ENCODE measurements at places on chromosomes 1 and 21.

- peak; percentile 73 for DNase-seq
Measured at GRCh38 chr1:174166530-174167264, 7.4 kb downstream of the RABGAP1L start.

DNA sequence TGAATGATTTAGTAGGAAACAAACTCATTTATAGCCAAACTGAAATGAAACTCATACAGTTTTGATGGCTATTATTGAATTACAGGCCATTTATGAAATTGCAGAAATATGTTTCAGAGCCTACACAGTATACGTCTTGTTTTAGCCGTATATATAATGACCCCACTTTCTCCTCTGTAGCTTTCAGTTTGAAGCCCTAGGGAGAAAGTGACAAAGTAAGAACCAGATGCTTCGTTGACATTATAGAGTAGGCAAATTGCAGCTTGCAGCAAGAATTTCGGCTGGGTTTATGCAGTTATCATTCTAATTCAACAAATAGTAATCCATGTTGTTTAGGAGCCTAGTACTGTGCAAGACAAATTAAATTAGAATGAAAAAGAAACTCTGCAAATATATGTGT, 836.3 kb upstream of the ADGRL4 start:
- no peak for DNase-seq

DNA sequence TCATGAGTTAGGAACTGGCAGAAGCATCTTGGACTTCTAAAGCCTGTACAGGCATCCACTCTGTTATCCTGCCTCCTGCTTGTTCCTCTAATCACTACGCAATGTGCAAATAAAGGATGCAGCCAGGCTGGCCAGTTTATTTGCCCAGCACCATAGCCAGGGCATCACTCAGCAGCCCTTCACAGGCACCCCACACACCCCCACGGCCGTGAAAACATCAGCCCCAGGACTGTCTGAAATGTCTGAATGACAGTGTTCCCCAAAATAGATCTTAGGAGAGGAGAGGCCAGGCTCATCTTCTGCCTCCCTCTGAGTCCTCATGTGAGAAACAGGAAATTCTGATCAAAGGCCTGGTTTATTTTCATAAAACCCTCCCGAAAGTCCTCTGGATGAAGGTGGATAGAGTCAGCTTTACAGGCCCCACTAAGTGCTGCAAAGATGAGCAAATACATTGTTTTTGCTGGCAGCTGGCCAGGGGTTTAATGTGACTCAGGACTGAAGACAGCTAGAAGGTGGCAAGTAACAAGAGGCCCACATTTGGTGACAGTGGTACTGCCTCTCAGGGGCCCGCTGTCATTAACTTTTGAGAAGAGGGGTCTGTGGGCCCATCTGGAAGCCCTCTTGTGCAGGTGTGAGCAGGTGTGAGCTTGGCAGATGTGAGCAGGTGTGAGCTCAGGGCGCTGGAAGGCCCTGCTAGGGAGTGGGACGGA, 32.9 kb downstream of the GRHL3 start:
- no peak for DNase-seq

DNA sequence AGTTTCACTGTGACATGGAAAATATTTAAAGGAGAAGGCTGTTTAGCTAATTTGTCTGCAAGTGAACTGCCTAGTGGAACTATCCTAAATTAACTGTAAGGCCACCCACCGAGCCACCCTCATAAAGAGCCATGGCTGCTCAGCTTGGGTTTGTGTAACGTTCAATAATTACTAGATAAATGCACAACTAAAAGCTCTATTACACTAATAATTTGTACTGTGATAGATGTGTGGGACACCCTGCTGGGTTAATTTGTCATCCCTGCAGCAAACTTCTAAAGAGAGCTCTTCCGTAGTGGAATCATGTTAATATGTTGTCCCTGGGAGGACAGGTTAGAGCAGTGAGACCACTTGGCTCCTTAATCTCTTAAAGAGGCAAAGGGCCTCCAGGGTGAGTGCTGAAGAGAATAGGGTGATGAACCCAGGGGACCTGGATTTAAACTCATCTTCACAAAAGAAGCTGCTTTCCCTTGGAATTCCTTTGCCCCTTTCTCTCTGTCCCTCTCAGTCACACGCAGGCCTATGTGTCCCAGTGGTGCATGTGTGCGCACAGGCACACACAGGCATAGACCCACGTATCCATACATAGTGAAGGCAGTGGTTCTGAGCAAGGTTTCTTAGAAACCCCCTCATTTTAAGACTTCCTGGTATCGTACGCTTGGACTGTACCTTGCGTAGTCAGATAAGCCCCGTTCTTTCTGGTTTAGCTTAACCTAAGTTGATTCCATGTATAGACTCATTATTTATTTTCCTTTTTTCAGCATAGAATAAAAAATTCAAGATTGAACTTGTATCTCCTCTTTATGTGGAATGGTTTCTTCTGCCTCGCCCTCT, 310.3 kb downstream of the NFIA start:
- DNase-seq, result no peak

GRCh38 chr1:100582943-100583342, 45.0 kb downstream of the GPR88 start:
- DNase-seq, result no peak

DNA sequence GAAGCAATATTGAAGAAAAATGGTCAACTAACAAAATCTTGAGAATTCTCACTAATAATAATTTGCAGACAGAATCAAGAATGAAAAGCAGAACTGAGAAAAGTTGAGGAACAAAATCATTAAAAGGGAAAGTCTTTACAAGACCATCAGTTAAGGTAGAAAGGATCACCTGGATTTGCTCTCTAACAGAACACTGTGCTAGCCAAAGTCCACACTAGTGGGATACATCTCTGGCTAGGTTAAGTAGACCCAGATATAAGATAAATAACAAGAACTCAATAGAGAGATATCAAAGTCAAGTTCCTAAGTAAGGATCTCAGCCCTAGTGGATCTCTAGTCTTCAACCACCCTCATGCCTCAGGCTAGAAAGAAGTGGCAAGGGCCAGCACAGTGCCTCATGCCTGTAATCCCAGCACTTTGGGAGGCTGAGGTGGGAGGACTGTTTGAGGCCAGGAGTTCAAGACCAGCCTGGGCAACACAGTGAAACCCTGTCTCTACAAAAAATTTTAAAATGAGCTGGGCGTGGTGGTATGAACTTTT, 19.6 kb downstream of the IPP start:
- no peak for DNase-seq

DNA sequence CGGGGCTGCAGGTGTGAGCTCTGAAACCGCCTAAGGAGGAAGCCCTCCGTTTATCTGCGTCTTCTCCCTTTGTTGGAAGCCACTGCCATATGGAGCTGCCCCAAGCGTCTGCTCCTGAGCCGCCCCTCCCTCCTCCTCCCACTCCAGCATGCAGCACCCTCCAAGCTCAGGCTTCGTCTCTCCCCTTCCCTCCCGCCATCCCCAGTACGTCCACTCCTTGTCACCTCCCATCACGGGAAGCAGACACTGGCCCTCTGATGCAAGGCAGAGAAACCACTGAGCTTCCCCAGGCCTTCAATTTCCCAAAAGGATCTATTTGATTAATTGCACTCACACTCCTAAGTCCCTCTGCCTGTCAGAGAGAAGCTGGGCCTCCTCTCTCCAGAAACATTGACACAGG, 52.5 kb downstream of the NFASC start:
- DNase-seq, result no peak

DNA sequence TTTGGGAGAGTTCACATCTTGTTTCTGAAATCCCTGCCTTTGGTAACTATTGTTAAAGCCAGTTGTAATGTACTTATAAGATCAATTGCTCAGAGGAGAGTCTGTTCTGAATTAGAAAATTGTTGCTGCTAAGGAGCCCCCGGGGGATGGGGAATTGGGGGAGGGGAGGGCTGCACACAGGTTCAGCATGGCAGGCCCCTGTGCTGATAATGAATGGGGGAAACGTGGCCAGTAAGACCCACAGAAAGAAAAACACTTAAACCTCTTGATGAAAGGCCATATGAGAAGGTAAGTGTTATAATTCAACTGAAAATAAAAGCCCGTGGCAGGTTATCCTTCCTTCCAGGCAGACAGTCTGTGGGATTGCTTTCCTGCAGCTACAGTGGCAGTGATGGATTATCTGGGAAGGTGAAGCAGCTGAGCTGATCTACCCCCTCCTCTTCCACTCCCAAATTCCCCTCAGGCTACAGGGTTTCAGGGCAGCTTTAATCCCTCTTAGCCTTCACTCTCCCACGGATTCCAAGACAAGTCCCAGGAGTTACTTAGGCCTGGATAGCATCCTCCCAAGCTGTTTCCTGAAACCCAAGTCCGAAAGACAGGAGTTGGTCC, 398.8 kb downstream of the TBX15 start:
- no peak for DNase-seq

DNA sequence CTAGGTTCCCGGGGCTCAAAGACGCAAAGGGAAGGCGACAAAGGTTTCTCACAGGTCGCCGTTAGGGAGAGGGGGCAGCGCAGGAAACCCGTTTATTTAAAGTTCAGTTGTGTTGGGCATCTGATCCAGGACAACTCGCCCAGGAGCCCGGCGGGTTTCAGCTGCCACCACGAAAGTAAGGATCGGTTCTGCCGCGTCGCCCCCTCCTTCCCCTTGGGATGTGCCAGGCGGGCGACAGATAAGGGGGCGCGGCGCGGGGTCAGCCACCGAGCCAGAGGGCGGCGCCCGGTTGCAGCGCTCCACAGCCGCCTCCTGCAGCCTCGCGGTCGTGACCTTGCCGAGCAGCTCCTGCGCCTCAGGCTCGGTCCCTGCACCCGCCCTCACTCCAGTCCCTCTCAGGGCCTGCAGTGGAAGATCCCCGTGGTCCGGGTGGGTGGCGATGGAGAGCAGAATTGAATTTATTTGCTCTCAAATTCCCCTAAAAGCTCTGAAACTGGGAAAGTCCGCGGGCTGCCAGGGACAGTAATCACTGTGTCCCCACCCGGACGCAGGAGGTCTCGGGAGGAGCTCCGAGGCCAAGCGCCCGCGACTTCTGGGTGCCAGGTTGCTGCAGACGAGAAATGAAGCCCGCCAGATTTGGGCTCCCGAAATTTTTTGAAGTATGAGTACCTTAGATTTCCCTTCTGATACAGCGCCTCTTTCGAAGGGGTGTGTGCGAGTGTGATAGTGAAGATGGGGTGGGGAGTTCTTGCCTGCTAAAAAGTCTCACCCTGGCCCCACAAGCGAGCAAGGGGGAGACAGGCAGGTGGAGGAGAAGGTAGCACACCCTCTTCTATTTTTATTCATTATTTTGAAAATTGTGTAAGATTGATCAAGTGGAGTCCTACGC, 28.4 kb upstream of the NFIA start:
- peak; percentile 29 for DNase-seq

GRCh38 chr1:213623064-213623581, 364.6 kb upstream of the PROX1 start:
- no peak for DNase-seq

GRCh38 chr1:240351690-240352089, 260.0 kb downstream of the FMN2 start:
- DNase-seq, result no peak

- DNase-seq, result no peak
Measured at GRCh38 chr1:185819798-185820197, 85.6 kb downstream of the HMCN1 start.

GRCh38 chr1:230400007-230400344, 26.2 kb downstream of the PGBD5 start:
- DNase-seq, result no peak

GRCh38 chr1:8939000-8939265, 6.7 kb upstream of the CA6 start:
- no peak for DNase-seq

DNA sequence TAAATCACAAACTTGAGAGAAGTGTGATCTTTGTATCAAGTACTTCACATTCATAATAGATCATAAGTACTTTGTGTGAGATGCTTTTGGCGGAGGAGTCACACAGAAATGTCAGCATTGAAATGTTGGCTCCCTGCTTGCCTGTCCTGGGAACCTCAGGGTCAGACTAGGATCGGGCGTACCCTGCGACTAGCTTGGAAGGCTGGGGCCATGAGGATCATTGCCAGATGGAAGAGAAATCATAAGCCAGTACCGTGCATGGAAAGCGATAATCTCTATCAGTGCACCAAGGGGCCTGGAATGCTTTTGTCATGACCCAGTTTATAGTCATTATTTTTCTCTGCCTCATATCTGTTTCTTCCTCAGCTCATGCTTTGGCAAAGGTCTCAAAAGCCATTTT, 35.5 kb downstream of the MTR start:
- DNase-seq, result no peak

GRCh38 chr21:34790341-34790740, 121.5 kb downstream of the CLIC6 start:
- no peak for DNase-seq

DNA sequence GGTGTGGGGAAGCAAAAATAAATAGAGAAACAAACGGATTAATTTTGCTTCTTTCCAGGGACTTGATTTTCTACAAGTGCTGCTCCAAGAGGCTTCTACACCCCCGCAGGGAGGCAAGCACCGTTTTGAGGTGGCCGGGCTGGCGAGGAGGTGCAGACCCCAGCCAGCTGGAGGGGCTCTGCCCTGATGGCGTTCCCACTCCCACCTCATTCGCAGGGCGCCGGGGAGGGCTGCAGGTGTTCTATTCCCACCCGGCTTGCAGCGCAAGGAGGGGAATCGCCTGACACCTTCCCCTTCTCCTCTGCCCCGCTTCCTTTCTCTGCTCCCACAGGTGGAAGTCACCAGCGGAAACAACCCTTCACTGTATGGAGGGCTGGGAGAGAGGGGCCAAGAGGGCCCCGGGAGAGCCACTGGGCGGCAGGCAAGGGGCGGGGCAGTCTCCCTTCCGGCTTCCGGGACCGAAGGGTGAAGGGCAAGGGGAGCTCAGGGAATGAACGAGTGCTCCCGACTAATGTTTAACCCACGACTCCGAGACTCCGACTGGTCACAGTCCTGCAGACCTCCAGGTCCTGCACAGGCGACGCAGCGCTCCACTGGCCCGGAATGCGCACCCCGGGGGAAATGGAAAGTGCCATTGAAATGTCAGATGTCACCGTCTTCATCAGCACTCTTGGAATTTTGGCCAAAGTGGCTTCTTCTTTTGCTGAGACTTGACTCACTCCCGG, 29.1 kb downstream of the TEX35 start:
- no peak for DNase-seq

DNA sequence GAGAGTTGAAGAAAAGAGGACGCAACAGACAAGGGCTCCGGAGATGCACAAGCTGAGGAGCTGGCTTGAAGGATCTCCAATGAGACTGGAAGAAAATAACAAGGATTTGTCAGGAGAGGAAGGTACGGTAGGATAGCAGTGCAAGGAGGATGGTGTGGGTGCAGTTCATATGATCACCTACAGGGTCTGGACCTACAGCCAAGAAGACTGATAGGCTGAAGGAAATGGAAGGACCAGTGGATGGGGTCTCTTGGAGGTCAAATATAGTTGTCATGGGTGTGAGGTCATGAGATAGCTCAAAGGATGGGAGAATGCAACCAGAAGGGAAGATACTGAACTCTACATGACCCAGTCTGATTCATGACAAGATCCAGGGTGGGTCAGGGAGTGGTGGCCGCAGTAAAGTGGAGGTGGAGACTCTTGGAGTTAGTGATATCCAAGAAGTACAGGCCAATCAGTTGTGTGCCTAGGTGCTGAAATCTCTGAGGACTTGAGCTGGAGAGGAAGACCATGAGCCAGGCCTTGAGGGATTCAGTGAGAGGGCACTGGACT, 15.3 kb upstream of the KANK4 start:
- no peak for DNase-seq

DNA sequence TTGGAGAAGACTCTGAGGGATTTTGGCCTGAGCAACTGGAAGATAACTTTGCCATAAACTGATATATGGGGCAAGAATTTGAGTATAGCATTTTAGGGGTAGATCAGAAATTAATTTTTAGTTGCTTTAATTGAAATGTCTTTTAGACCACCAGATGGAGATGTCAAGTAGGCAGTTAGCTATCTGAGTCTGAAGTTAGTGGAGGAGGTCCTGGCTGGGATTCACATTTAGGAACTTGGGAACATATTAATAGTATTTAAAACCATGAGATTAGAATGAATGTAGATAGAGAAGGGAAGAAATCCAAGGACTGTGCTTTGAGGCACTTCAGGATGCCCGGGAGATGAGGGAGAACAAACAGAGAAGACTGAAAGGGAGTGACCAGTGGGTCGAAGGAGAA, 32.6 kb downstream of the SLC44A3 start:
- no peak for DNase-seq
